ENCODE measurements at places on chromosomes 7 and 10.

DNA sequence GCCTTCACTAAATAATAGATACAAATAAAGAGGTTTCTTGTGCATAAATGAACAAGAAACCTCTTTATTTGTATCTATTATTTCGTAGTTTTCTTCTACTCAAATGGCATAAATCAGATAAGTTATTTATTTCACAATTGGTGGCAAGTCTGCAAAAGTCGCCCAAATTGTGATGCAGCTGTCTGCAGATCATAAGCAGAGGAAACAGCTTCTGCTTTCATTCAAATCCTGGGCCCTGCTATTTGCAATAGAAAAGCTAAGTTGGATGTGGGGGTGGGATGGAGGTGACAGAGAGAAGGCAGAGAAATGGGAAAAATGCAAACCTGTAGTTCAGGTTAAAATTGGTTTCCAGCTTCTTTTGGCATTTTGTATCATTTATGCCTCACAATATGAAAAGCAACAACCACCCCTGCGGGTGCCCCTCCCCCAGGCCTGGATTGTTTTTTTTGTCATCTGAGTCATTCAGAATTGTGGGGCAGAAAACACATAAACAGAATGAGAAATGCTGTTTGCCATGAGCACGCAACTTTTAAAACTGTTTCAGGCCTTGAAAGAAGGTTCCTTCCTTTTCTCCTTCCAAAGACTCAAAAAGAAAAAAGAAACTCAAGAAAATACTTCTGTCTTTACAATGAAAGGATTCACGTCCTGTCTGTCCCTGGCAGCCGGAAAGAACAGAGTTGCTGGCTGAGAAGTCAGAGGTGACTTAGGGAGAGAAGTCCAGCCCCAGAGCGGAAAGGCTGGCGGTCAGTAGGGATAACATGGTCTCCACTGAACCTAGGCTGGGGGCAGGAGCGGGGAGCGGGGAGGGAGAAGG is 132.9 kb downstream of the BAMBI start:
- no peak for DNase-seq

DNA sequence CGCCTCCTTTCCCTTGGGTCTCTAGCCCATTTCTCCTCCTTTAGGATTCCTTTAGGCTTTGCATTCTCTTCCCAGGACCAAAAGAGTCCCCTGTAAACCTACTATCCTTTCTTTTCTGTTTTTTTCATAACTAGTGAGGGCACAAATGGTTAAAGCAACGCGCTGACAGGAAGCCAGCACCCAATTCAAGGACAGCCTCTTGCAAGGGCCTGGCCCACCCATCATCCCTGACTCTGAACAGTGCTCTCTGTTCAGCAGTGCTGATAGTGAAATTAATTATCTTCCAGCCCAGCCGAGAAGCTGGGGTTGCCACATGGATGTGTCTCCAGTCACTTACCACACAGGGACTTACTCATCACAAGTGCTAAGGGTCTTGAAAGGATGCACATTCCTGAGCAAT is 38.3 kb upstream of the RNF32 start:
- DNase-seq = no peak

- no peak for DNase-seq
These were observed 28.7 kb downstream of the RBM48 start for GRCh38 chr7:92557249-92557648.

DNA sequence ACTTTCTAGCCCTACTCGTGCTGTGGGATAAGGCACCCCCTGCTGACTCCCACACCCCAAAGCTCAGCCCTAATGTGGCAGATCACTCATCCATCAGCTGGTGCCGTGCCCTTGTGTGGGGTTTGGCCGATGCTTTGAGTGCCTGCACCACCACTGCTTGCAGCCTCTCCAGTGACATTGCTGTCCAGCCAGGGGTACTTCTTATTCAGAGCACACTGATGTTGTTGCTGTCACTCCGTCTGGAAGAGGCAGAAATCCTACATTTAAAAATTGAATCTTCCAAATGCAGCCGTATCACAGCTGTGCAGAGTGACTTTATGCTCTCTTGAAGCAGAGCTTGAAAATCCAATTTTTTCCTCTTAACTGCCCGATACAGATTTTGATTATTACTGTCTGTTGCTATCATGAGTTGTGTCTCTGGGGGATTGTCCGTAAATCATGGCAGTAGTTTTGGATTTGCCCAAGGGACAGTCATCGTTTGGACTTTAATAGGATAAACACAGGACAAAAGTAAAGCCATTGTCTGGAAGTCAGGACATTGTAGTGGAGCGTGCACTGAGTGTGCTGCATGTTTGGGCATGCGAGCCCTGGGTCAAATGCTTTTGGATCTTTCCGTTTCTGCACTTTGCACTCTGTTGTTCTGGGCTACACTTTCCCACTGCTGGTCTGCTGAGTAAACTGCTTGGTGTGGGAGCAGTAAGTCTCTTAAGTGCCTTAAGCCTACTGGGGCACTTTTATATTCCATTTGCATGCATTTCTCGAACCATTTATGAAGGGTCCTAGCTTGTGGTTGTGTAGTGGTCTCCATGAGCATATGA is 128.2 kb downstream of the DOCK1 start:
- DNase-seq = no peak

Measured in HFFc6 (cell line).